ENCODE measurements at places on chromosomes 12 and 14.
A peak's percentile ranks its signal among the peaks of the same experiment; 100 is the strongest.

- DNase-seq: no peak
These were observed 102.8 kb upstream of the NUDT4 start for GRCh38 chr12:93274937-93275336.

DNA sequence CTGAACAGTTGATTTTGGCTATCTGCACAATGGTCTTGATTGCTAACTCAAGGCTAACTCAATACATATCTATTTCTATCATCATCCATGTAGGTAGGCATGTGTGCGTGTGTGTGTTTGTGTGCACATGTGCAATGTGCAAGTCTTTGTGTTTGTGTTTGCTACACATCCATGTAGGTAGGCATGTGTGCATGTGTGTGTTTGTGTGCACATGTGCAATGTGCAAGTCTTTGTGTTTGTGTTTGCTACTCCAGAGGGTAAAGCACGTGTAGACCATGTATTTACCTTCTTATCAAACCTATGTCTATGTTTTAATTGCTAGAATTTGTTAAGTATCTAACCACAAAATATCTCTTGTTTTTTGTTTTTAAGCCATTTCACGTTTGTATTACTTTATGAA is 962.6 kb downstream of the LRFN5 start:
- no peak for DNase-seq

GRCh38 chr14:60989599-60989998 is 8.6 kb downstream of the SLC38A6 start:
- no peak for DNase-seq

- peak; percentile 53 for DNase-seq
These were observed 765 bp downstream of the TMEM120B start for GRCh38 chr12:121713257-121713777.

- DNase-seq: no peak
These were observed 41.7 kb upstream of the LTA4H start for GRCh38 chr12:96077081-96077480.

GRCh38 chr14:92945544-92945943 is 22.6 kb downstream of the CHGA start:
- no peak for DNase-seq

- DNase-seq: no peak
These were observed 139.7 kb upstream of the CCND2 start for GRCh38 chr12:4133636-4134447.

GRCh38 chr12:95412482-95413311 is 61.3 kb upstream of the METAP2 start:
- DNase-seq: no peak

DNA sequence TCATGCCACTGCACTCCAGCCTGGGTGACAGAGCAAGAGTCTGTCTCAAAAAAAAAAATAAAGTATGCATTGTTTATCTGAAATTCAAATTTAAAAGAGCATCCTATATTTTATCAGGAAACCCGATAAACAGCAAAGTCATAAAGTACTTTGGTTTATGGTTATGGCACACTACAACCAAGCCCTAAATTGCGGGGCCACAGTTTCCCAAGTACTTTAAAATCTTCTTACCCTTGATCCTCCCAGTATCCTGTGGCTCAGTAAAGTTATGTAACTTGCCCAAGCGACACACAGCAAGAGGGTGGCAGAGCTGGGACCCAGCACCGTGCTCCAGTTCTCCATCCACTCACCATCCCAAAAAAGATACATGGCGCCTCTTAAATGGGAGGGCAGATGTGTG is 35.2 kb downstream of the KSR2 start:
- DNase-seq: no peak

GRCh38 chr12:123934016-123934620 is 38.5 kb downstream of the CCDC92 start:
- DNase-seq: no peak

DNA sequence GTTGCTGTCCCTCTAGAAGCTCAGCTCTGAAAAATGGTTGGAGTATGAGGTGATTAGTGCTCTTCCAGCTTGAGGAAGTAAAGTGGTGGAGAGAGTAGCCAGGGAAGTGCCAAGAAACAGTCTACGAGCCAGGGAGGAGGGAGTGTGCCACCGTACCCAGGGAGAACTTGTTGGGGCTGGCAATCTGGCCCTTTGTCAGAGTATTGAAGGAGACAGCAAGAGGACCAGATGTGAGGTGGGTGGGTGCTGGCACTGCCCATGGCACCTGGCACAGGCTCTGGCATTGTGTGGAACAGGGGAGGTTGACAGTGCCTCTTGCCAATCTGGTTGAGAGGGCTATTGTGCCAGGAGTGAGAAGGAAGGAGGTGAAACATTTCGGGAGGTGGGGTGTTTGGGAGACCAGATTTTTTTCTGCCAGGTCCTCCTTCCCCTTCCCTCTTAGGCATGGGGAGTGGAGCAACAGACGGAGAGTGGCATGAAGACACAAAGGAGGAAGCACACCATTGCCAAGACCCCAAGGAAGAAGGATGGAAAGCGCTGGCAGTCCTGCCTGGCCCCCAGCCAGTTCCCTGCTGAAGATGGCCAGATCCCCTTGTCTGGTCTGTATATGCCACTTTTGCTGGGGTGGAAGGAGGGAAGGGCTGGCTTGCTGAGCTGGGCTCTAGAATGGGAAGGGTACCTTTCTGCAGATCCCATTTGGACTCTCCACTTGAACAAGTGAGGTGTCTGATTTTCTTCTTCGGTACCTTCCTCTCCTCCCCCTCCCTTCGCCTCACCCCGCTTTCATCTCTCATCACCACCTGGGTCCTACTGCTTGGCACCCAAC is 37.5 kb downstream of the ZFHX2 start:
- DNase-seq: no peak

DNA sequence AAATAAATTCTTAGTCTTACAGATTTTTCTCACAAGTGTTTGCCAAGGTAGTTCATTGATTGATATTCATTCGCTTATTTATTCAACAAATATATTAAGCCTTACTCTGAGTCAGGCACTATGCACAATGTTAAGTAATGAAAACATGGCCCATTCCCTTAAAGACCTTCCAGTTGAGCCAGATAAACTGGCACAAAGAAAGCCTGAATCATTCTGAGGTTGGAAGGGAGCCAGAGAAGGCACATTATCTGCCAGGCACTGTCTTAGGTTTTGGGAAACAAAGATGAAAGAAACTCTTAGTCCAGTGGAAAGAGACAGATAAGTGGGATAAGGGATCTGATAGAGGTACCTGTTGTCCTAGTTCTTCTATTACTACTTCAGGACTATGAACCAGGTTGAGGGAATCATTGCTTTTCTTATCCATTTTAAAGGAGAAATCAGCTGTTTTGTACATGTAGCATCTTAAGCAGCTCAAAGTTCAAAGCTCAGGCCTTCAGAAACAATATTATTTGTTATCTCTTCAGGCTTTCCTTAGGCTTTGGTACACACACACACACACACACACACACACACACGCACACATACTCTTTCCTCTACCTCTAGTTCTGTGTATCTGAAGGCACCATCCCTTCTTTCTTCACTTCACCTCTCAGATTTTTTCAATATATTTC is 27.0 kb downstream of the PDE6H start:
- no peak for DNase-seq

GRCh38 chr12:53042607-53043454 is 7.0 kb upstream of the TNS2 start:
- DNase-seq: no peak

- DNase-seq: no peak
These were observed 478.2 kb downstream of the GLT1D1 start for GRCh38 chr12:129331356-129332085.

DNA sequence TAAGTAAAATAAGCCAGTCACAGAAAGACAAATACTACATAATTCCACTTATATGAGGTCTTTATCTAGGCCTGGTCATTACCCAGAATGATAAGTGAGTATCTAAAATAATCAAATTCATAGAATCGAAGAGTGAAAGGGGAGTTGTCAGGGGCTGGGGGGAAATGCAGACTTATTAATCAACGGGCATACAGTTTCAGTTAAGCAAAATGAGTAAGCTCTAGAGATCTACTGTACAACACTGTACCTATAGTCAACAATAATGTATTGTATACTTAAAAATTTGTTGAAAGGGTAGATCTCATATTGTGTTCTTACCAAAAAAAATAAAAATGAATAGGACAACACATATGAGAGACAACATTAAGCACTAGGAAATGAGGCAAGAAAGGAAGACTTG is 13.3 kb downstream of the BTBD7 start:
- DNase-seq: no peak

Data from aorta (tissue), 5 donors.